Diencephalon (tissue), 1 donor: ENCODE measurements at places on chromosomes 4 and X. TPM values are rescaled to one million over a fixed set of nuclear protein-coding genes. Genes with fewer than 3 reads are reported as not detected.

The PNMA5 gene
- total RNA-seq, result 9.7 TPM

The MAGEA2 gene
- not detected for total RNA-seq

The POU4F2 gene
- total RNA-seq, result not detected

The NDUFA1 gene
- 69.0 TPM for total RNA-seq

The PNCK gene
- total RNA-seq, result 52.6 TPM

The CT45A1 gene
- total RNA-seq, result not detected
